ENCODE measurements at places on chromosomes 13 and 19. TPM values are rescaled to one million over a fixed set of nuclear protein-coding genes. Genes with fewer than 3 reads are reported as not detected.

The KLHL1 gene
- total RNA-seq = not detected

The IGSF23 gene
- not detected for total RNA-seq

The CD177 gene
- not detected for total RNA-seq

The CYP2F1 gene
- not detected for total RNA-seq

The ZNF681 gene
- 2.7 TPM for total RNA-seq

GRCh38 chr19:5481957-5482356 lies 26.7 kb downstream of the ZNRF4 start:
- H3K36me3 ChIP-seq = no peaks in the 10 kb centered on the region

- H3K27me3 ChIP-seq = no peaks in the 10 kb centered on the region
- H3K27ac ChIP-seq = no peak overlapping the region
- no peak for DNase-seq
- no peaks in the 10 kb centered on the region for H3K4me1 ChIP-seq
- no peak overlapping the region for H3K4me3 ChIP-seq
These were observed 345 bp downstream of the ZNF257 start for GRCh38 chr19:22052644-22053013.

- no peak for DNase-seq
- H3K4me3 ChIP-seq = no peak overlapping the region
- no peak overlapping the region for H3K27ac ChIP-seq
- H3K36me3 ChIP-seq = no peaks in the 10 kb centered on the region
- H3K27me3 ChIP-seq = peaks cover 71% of the 10 kb centered on the region
These were observed 2.7 kb downstream of the CELF5 start for GRCh38 chr19:3227054-3227626.

GRCh38 chr19:35303357-35303915 lies 11.5 kb downstream of the MAG start:
- H3K27ac ChIP-seq = no peak overlapping the region
- H3K4me1 ChIP-seq = no peaks in the 10 kb centered on the region
- H3K4me3 ChIP-seq = no peak overlapping the region
- H3K27me3 ChIP-seq = no peaks in the 10 kb centered on the region
- H3K36me3 ChIP-seq = no peaks in the 10 kb centered on the region
- no peak for DNase-seq

DNA sequence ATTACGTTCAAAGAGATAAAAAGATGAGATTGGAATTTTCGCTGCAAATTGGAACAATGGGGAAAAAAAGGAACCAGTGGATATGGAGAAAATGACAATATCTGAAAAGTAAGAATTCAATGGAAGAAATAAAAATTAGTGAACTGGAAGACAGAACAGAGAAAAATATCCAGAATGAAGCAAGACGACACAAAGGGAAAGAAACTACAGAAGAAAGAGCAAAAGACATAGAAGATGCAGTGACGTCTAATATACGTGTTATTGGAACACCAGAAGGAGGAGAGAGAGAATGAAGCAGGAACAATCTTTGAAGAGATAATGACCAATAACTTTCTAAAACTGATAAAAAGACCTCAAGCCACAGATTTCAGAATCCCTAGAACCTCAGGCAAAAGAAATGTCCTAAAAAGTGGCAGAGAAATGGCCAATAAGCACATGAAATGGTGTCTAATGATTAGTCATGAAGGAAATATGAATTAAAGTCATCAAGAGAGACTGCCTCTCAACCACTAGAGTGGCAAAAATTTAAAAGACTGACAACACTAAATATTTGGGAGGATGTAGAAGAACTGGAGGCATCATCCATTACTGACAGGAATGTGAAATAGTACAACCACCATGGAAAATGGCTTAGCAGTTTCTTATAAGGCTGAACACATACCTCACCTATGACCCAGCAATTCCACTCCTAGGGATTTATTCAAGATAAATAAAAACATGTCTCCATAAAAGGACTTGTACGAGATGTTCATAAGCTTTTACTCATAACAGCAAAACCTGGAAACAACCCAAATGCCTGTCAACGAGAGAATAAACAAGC lies 56.5 kb downstream of the GADD45B start:
- no peaks in the 10 kb centered on the region for H3K36me3 ChIP-seq
- no peak overlapping the region for H3K27ac ChIP-seq
- no peaks in the 10 kb centered on the region for H3K4me1 ChIP-seq
- no peak overlapping the region for H3K4me3 ChIP-seq
- peak; percentile 94 for DNase-seq

DNA sequence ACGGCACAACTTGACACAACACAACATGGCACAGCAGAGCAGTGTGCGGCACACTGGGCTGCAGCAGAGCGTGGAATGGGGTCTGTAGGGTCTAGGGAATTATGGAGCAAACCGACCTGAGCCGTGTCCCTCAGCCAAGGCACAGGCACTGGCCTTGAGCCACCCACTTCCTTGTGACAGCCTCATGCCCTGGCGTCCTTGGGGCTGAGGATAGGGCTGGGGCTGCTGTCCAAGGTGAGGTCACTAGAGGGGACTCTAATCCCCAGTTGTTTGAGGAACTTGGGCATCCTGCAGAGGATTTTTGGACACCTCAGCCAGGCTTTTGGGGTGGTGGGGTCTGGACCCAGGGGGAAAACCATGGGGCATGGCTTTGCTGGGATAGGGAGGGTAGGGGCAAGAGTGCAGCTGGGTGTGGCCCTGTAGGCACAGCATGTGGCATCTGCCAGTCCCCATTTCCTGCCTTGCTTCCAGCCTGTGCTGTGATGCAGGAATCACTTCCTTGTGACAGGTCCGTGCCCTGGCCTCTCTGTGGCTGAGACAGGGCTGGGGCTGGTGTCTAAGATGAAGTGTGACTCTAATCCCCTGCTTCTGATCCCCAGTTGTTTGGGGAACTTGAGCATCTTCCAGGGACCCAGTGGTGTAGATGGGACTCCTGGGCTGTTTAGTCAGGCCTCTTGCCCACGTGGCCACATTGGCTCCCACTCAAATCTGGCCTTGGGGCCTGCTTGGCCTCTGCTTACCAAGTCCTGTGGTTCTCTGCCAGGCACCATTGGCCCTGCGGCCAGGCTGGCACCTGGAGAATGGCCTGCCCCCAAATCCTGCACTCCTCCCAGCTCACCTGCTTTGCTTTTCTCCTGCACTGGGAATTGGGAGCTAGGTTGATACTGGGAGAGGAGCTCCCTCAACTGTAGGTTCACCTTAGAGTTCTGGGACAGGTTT lies 78.5 kb downstream of the SCGB2B2 start:
- H3K4me1 ChIP-seq = no peaks in the 10 kb centered on the region
- no peak for DNase-seq
- no peaks in the 10 kb centered on the region for H3K36me3 ChIP-seq
- H3K27ac ChIP-seq = no peak overlapping the region
- no peaks in the 10 kb centered on the region for H3K27me3 ChIP-seq

DNA sequence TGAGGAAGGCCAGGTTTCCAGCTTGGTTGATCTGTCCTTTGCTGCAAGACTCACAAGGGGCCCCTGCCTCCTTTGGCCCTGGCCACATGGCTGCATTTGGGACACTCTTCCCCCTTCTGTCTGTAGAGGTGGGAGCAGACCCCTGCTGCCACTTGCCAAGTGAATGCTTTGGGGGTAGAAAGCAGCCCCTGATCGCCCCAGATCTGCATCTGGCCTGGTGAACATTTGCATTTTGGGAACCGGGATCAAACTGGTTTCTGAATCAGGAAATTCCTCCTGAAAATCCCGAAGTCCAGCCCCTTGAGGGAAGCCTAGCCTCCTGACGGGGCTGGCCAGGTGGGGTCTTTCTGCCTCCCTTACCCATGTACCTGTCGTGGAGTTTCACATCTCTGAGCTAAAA lies 14.9 kb downstream of the DPF1 start:
- no peak for DNase-seq
- no peak overlapping the region for H3K4me3 ChIP-seq

- no peak overlapping the region for H3K4me3 ChIP-seq
- H3K27me3 ChIP-seq = no peaks in the 10 kb centered on the region
- DNase-seq = no peak
- no peaks in the 10 kb centered on the region for H3K4me1 ChIP-seq
- H3K36me3 ChIP-seq = no peaks in the 10 kb centered on the region
These were observed 34.9 kb upstream of the UQCRFS1 start for GRCh38 chr19:29247872-29248271.

DNA sequence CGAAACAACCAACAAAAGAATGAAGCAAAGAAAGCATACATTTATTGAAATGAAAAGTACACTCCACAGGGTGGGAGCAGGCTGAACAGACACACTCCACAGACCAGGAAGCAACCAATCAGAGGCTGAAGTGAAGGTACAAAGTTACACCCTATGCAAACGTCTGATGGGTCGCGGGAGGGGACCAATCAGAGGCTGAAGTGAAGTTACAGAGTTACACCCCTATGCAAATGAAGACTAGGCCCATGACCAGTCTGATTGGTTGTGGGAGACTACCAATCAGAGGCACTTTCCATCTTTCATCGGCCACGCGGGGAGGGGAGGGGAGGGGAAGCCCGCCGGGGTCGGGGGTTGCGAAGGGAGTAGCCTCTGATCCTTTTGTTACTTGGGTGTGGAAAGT lies 12.4 kb upstream of the FBL start:
- no peaks in the 10 kb centered on the region for H3K27me3 ChIP-seq
- DNase-seq = peak; percentile 73
- peak overlapping the region; percentile 18 for H3K4me3 ChIP-seq
- no peaks in the 10 kb centered on the region for H3K4me1 ChIP-seq
- no peak overlapping the region for H3K27ac ChIP-seq

DNA sequence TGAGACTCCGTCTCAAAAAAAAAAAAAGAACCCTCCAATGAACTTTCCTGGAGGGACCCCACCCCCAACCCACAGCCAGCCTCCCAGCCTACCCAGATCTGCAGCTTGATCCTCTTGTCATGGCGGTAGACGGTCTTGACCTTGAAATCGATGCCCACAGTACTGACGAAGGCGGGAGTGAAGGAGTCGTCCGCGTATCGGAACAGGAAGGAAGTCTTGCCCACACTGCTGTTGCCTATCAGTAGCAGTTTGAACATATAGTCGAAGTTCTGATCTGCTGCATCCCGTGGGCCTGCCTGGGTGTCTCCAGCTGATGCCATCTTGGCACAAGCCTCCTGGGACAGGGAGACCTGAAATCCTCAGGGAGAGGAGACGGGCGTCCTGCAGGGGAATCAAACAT lies 2.4 kb downstream of the RAB3D start:
- H3K27ac ChIP-seq = no peak overlapping the region
- no peaks in the 10 kb centered on the region for H3K4me1 ChIP-seq
- no peak overlapping the region for H3K4me3 ChIP-seq
- DNase-seq = no peak
- H3K36me3 ChIP-seq = no peaks in the 10 kb centered on the region

DNA sequence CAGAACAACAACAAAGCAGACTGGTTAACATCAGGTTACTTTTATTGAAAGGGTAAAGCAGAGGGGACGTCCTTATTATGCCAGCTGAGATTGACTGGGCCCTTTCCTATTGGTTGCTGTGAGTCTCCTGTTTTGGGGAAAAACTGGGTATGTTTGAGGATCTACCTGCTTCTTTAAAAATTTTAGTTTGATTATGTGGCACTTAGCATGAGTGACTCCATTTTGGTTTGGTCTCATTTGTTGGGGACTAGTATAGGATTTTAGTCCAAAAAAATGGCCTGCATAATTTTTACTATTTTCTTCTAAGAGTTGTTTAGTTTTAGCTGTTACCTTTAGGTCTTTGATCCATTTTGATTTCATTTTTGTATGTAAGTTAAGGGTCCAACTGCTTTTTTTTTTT lies 14.4 kb downstream of the ZNF627 start:
- no peak overlapping the region for H3K4me3 ChIP-seq
- no peak for DNase-seq
- no peaks in the 10 kb centered on the region for H3K27me3 ChIP-seq
- H3K27ac ChIP-seq = no peak overlapping the region
- no peaks in the 10 kb centered on the region for H3K4me1 ChIP-seq

GRCh38 chr19:48630296-48631063 lies 6.7 kb downstream of the DBP start:
- no peak overlapping the region for H3K27ac ChIP-seq
- peak; percentile 53 for DNase-seq
- no peaks in the 10 kb centered on the region for H3K27me3 ChIP-seq
- no peaks in the 10 kb centered on the region for H3K36me3 ChIP-seq

DNA sequence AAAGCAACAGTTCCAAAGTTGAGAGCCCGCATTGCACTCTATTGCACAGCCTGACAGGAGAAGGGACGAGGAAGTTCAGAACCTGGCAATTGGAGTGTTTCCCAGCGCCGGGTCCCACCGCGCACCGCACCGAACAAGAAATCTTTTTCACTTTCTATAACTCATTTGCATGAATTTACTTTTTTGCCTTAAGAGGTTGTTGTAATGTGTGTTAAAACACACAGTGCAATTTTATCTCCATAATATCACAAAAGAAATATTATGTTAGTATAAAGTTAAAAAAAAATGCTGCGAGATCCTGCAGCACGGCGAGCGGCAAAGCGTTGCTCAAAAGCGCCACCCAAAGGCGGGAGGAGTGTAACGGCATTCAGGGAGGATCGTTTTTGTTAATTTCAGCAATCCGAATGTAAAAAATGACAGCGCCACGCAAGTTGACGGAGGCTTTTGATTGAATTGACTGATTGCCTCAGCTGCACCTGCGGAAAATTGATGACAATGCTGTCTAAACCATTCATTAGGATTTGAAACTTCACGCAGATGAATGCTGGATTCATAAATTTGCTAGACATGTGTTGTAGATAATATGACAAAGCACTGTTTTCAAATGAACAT lies 303.6 kb upstream of the ZNF507 start:
- H3K27me3 ChIP-seq = peaks cover 32% of the 10 kb centered on the region
- H3K36me3 ChIP-seq = no peaks in the 10 kb centered on the region
- H3K4me1 ChIP-seq = peaks cover 24% of the 10 kb centered on the region
- peak overlapping the region; percentile 51 for H3K4me3 ChIP-seq

GRCh38 chr13:38590230-38590629 lies 96.6 kb upstream of the FREM2 start:
- DNase-seq = no peak
- H3K4me1 ChIP-seq = peaks cover 4% of the 10 kb centered on the region
- no peaks in the 10 kb centered on the region for H3K27me3 ChIP-seq
- H3K27ac ChIP-seq = peak overlapping the region; percentile 9
- no peaks in the 10 kb centered on the region for H3K36me3 ChIP-seq

GRCh38 chr19:33621065-33621785 lies 528 bp upstream of the CHST8 start:
- H3K27me3 ChIP-seq = peaks cover 93% of the 10 kb centered on the region
- H3K4me1 ChIP-seq = peaks cover 10% of the 10 kb centered on the region
- peak overlapping the region; percentile 26 for H3K4me3 ChIP-seq

DNA sequence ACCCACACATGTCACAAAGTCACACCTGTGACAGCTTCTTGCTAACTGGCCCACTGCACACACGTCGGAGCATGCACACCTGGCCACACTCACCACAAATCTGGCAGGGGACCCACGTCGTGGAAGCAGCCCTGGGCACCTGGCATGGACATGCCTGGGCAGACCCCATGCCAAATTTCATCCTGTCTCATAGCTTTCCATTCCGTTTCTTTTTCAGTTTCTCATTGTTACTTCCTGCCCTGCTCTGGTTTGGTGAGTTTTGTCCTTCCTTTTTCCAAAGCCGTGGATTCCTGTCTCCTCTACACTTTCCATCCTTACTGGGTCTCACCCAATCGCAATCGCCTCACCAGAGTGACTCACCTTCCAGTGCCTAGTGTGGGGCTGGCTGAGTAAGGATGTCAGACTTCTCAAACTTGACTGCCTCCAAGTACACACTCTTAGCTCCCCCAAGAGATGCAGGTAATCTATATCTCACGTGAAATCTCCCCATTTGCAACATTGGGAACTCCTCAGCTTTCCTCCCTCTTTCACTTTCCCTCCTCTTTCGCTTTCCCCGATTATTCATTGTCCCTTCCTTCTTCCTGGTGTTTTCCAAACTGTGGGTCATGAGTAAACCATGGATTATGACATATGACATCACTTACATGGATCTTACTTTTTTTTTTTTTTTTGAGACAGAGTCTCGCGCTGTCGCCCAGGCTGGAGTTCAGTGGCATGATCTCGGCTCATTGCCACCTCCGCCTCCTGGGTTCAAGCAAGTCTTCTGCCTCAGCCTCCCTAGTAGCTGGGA lies 1.6 kb upstream of the BBC3 start:
- H3K27ac ChIP-seq = no peak overlapping the region
- H3K36me3 ChIP-seq = no peaks in the 10 kb centered on the region
